AG04449 (cell line): ENCODE measurements at places on chromosomes 4 and X.

DNA sequence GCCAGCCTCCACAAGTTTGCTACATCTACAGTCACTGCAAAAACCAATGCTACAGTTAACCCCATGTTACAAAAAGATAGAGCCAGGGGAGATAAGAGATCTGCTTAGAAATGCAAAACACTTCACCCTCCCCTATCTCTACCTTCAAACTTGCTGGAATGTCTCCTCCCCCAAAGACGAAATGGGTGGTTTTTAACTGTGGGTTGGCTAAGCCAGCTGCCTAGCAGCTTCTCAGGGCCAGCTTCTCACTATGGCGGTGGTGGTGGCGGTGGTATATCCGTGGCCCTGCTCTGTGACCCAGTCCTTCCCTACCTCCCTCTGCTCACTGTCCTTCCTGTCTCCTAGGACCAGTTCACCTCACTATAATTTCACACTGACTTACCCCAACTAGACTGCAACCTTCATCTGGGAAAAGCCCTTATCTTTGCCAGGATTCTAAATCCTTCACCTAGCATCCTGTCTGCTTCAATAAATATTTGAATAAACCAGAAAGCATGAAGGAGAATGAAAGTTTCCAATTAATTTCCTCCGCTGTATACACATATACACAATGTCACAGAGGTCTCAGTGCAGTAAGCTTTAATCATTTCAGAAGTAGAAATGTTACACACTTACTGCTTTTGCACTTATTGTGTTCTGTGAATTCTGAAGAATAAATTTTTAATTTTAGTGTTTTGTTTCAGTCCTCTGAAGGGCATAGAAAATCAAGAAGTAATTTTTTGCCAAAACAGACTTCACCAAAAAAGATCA is 46.3 kb downstream of the SH3KBP1 start:
- DNase-seq, result no peak

- no peak for DNase-seq
These were observed 434.7 kb upstream of the NDST4 start for GRCh38 chr4:115548123-115548522.

DNA sequence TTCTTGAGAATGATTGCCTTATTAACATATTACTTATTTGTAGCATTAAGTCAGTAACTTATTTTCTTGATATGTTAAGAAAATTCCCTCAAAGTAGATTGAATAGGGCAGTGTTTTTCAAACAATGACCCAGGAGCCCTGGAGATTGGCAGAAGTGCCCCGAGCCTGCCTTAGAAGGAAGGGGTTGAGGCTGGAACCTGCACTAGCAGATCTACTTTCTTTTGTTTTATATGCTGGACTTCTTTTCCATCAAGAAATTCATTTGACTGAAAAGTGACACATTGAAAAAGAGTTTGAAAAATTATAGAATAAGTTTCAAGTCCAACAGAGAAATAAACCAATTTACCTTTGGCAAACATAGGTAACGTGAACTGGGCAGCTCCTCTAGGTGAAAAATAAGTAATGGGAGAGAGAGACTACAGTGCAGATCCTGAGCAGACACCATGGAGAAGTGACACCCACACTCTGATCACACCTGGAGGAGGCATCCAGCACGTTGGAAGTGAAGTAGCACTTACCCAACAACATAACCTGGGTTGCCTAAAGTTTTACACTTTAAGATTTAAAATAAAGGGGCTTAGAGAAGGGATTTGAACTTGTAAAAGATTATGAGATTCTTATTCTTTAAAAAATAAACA is 18.6 kb downstream of the ARSJ start:
- no peak for DNase-seq

- no peak for DNase-seq
These were observed 73.2 kb downstream of the CBLL2 start for GRCh38 chrX:22345884-22346283.

DNA sequence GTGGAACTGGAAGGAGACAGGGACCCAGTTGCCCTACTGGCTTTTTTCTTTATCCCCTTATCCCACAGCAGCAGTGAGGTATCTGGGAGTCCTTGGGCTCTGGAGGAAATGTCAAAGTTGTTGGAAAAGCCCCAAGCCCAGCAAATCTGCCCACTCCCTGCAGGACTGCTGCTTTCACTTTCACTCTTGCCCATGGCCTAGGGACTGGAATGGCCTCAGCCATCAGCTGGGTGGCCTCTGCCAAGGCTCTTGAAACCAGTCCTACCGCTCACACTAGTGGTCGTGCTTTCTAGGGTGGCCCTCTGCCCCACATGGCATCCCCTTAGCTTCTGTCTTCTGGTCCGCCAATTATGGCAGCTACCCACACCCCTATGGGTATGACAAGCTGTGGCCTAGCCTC is 9.7 kb upstream of the RHOXF1 start:
- no peak for DNase-seq

- DNase-seq, result no peak
These were observed 6.0 kb upstream of the EFNB1 start for GRCh38 chrX:68822641-68823410.

DNA sequence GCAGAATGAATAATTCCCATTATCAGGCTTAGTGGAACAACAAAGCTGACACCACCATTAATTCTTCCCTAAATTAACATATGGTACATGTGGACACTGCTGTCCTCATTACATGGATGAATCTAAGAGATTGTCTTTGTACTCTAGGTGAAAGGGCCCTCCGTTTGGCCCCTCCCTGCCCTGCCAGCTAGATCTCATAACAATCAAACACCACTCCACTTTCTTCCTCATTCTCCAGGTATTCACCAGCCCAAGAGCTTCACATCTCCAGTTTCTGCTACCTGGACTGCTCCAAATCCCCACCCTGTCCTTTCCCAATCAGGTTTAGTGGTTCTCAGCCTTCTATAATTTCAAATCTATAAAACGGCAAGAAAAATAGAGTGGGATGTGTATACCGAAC is 3.8 kb downstream of the HSD17B11 start:
- DNase-seq, result no peak

- DNase-seq, result no peak
These were observed 48.2 kb upstream of the PHOX2B start for GRCh38 chr4:41796545-41797210.

GRCh38 chr4:38184404-38184803 is 224.2 kb downstream of the PTTG2 start:
- no peak for DNase-seq

DNA sequence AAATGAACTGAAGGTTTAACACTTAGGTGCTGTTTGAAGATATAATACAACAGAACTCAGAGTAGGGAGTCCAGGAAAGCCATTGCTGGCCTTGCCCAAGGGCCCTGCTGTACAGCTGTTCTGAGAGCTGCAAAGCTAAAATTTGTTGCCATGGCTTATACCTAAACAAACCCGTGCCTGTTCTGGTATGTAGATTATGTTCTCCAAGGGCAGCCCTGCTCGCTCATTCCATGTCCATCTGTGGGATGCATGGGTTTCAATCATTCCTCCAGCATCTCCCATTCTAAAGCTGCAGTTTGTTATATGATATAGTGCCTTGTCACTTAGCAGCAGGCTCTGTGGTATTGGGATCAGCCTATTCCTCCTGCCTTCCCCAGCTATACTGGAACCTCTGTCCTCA is 80.8 kb upstream of the BMPR1B start:
- DNase-seq, result no peak
